M059J (cell line): ENCODE measurements at places on chromosomes 7 and 10. TPM values are rescaled to one million over a fixed set of nuclear protein-coding genes. Genes with fewer than 3 reads are reported as not detected.

AQP1 gene
- total RNA-seq = 0.62 and 0.74 TPM in 2 replicates

MBL2 gene
- total RNA-seq = 0.02 TPM in 1 of 2 replicates, not detected in the other

FGFR2 gene
- 2.1 and 6.8 TPM in 2 replicates for total RNA-seq

LRMDA gene
- total RNA-seq = 8.0 and 36.7 TPM in 2 replicates

IL6 gene
- total RNA-seq = 9.4 and 14.2 TPM in 2 replicates

CFAP43 gene
- total RNA-seq = 0.89 and 2.1 TPM in 2 replicates

FOXP2 gene
- not detected in 2 replicates for total RNA-seq

HABP2 gene
- not detected in 2 replicates for total RNA-seq

KNDC1 gene
- not detected in 2 replicates for total RNA-seq

SORBS1 gene
- 0.57 and 2.4 TPM in 2 replicates for total RNA-seq

LIPN gene
- not detected in 2 replicates for total RNA-seq

DNA sequence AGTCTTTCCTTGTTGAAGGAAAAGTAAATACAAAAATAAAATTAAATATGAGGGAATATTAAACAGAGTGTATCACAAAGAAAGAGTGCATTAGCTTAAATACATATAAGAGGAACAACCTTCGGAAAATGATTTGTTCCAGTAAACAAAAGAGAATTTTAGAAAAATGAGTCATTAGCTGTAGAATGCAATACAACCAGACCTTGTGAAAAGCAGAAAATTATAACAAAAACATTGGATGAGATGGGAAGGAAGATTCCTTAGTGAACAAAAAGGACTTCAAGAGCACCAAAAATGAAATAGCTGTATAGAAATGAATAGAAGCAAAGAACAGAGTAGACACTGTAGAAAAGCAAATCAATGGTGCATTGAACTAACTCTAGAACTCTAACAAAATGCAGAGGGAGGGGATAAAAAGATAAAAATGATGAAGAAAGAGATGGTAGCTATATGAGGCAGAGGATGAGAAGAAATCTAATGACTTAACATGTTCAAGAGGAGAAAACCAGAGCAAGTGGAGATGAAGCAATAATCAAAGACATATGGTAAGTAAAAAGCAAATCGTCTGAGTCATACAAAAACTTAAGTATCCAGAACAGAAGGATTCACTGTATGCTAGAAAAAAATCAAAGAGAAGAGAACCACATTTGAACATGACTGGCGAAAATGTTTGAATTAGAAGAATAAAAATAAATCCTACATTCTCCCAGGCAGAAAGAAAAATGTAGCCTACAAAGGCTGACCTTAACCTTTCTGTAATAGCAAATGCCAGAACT lies 190.5 kb downstream of the TMEM26 start:
- DNase-seq = no peak

GRCh38 chr10:99525897-99526296 lies 6.8 kb upstream of the NKX2-3 start:
- DNase-seq = no peak

- peak; percentile 13 for DNase-seq
These were observed 23.0 kb upstream of the GRID1 start for GRCh38 chr10:86389441-86390193.

DNA sequence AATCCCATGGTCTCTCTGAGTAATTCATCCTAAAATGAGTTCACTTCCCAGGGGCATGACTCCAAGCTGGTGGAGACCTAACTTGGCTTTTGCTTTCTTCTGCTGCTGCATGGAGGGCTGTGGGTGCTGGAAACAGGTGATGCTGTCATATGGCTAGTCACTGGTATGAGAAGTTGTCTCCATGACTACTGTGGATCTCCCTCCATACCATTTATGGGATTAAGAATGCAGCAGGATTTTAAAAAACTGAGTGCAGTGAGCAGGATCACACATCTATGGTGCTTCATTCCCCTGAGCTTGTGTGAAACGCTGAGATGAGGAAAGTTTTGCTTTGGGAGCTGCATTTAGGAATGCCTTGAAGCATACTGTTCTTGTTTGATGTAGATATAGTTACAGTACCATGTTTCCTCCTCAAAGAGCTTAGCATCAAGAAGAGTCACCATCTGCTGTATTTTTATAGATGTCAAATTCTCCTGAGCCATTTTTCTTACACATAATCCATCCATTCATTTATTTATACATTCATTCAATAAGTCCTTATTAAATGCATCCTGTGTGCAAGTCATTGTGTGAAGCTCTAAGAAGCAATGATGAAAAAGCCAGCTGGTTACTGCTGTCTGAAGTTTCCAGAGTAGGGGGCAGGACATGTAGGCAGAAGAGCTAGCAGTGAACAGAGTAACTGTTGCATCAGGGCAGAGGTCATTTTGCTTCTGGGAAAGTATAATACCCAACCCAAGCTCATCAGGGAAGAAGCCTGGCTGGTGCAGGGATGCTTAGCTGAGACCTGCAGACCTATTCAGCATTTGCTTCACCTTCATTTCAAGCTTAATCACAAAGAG lies 534.8 kb downstream of the AUTS2 start:
- DNase-seq = peak; percentile 22

DNA sequence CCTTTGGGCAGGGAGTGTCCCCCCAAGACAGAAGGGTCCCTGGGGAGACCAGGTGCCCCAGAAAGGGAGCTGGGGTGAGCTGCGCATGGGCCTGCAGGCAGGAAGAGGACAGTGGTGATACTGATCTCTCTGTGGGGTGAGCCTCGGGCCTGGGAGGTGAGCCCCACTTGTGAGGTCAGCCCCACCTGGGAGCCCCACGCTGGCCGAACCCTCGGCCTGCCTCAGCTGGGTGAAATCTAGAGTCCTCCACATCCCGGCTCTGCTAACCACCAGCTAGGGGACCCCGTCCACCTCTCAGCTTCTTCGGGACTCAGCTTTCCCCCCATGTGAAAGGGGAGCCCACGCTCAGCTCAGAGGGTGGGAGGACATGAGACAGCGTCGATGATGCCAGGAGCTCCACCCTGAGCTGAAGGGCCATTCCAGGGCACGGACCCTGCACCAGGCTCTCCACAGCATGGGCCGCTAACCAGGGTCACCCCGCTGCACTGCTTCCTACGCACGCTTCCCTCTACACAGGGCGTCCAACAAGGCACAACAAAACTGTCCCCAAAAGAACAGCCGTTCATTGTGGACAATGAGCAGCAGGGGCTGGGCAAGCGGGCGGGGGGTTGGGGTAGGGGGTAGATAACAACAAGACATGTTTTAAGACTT lies 48.7 kb downstream of the CAMK2B start:
- no peak for DNase-seq

- no peak for DNase-seq
These were observed 34.8 kb downstream of the VKORC1L1 start for GRCh38 chr7:65907501-65908198.

- DNase-seq = no peak
These were observed 224.8 kb downstream of the RPS24 start for GRCh38 chr10:78258323-78259030.

- no peak for DNase-seq
These were observed 51.3 kb downstream of the WNT2 start for GRCh38 chr7:117271566-117271965.

DNA sequence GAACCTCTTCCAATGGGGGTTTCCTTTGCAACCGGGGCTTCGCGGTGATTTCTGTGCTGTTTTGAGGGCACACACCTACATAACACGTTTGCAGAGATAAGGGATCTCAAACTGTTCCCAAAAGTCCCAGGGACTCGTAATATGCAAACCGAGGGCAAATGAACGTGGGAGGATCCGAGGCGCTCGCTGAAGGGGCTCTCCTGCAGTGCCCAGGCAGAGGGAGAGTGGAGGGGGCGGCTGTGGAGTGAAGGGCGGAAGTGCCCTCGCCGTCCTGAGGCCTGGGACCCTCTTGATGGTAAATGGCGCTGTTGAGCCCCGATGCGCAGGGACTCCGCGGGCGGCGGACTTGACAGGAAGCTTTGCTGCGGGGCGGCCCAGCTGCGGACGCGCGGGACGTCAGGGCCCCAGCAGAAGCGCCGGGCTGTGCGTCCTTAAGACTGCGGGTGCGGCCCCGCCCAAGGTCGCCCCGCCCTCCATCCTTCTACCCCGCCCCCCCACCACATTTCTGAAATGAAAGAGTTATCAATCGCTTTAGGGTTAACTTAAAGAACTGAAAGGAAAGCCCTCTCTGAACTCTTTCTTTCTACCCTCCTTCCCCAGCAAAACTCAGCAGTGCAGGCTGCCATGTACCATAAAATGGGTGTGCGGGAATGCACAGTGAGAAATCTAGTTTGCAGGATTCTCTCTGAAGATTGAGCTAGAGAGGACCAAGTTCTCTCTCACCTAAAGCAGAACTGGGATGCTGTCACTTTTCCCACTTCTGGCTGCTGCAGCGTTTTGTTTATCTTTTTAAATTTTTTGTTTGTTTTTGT lies 151.8 kb upstream of the YAE1 start:
- DNase-seq = peak; percentile 67

DNA sequence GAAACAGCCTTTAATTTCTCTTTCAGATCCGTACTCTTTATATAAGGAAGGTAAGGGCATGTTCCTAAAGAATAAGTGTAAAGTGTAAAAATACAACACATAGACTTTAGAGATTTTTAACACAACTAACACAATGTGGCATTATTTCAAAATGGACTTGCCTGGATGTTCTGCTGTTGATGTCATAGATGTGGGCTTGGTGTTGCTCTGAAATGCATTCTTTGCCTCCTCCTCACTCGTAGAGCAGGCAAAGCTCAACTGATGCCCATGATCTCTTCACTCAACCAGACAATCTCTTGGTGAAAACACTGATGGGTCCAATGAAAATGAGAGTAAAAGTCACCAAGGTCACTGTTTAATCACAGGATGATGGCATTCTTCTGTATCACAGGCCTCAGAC lies 174.2 kb upstream of the TCERG1L start:
- DNase-seq = no peak

- no peak for DNase-seq
These were observed 953.2 kb downstream of the CNTNAP2 start for GRCh38 chr7:147069771-147070170.

GRCh38 chr7:17347401-17347800 lies 48.9 kb downstream of the AHR start:
- DNase-seq = no peak

GRCh38 chr7:48245751-48246472 lies 74.7 kb downstream of the ABCA13 start:
- peak; percentile 37 for DNase-seq

DNA sequence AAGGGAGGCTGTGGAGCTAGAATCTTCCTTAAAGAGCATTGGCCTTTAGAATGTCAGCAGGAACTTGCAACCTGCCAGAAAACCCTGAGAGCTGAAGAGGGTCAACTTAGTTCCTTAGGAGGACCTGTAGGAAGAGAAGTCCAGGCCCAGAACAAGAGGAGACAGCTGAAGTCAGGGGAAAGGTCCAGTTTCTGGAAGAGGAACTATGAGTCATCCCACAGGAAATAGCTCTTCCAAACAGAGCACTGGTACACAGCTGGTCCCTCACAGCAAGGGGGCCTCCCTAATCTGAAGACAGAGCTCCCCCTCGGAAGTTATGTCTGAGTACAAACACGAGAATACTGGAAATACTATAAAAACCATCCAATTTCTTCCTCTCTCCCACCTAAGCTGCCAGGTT lies 98.9 kb downstream of the HERPUD2 start:
- peak; percentile 39 for DNase-seq

- DNase-seq = no peak
These were observed 23.0 kb upstream of the CCDC71L start for GRCh38 chr7:106683941-106684340.

GRCh38 chr10:120493411-120494312 lies 36.6 kb downstream of the PLPP4 start:
- no peak for DNase-seq

DNA sequence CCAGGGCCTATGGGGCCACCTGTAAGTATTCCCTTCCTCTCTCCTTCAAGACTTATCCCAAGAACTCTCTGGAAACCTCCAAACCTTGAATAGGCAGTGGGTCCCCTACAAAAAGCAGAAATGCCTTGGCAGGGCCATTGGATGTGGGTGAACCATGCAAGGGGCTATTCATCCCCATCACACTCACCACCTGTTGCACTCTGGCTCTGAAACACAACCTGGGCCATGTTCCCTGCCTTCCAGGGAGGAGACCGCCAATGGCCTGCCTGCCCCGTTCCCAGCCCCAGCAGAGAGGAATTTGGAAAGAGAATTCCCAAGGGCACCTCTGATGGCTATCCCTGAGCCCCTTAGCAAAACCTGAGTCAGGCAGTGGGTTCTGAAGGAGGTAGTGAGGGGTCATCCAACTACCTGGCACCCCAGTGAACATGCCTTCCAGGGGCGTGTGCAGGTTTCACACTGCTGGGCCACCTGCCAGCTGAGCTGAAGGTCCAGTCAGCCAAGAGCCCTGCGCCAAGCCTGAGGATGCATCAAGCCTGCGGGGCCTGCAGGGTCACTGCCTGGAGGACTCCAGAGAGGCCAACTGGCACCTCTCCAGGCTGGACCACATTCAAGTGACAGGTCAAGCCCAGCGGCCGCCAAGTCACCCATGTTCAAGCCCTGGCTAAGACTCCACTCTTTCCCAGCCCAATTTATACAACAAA lies 101.3 kb downstream of the COL13A1 start:
- DNase-seq = peak; percentile 20

- no peak for DNase-seq
These were observed 195.4 kb downstream of the MGMT start for GRCh38 chr10:129662426-129662825.
